Nephron progenitor cell (in vitro differentiated cells): ENCODE measurements at places on chromosomes 6 and 20.

- no peak for DNase-seq
Measured at GRCh38 chr20:61490721-61491120, 238.7 kb downstream of the CDH4 start.

GRCh38 chr20:54058420-54059139 is 11.8 kb downstream of the BCAS1 start:
- no peak for DNase-seq

DNA sequence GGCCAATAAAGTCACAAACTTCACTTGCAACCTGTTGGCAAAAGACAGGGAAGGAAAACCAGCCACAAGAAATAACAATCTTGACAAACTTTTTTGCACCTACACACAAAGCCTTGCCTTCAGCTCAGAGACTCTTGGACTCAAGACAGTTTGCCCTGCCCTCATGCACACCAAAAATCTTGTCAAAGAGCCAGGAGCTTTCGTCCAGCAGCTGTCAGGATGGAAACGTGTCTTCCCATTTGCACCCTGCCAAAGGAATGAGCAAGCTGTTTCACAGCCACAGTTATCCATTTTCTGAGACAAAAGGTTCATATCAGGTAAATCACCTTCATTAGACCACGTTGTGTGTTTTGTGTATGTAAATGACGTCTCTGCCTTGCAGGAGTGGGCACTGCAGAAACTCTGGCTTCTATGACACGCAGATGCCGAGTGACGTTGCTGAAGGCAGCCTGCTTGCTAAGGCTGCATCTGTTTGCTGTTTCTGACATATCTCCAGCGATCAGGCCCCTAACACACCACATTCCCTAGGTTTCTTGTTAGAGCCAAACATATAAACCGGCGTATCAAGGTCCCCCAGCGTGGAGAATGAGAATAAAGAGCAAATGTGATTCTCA is 193.4 kb downstream of the SYNDIG1 start:
- no peak for DNase-seq

DNA sequence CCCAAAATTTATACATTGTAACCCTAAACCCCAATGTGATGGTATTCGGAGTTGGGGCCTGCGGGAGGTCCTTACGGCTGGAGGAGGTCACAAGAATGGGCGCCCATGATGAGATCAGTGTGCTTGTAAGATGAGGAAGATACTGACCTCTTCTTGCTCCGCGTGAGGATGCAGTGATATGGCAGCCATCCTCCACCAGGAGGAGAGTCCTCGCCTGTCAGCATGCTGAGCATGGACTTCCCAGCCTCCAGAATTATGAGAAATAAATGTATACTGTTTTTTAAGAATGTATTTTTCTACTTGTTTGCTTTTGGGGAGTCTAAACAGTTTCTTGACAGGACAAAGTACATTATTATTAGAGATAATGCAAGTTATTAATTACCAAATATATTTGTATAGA is 8.7 kb upstream of the SYNDIG1 start:
- no peak for DNase-seq

DNA sequence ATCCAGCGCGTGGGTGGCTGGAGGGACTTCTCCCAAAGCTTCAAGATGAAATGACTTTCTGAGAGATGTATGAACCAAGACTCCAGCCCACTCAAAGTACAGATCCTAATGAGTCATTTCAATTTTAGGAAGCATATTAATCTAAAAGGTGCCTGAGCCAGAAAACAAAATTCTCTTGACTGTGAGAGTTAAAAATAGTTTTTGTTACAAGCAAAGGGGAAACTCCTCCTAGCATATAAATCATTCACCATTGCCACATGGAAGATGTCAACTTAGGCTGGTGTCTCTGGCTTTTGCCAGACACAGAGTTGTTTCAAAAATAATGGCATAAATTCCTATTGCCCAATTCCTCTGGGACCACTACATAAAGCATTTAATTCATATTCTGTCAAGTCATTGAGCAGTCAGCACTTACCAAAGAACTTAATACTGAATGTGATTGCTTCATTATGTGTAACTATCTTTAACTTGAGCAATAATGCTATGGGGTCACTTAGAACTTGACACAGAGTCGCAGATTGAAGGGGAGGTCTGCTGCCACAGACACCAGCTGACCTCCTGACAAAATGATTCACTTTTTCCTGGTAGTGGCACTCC is 280.6 kb downstream of the SLC35F1 start:
- DNase-seq: no peak

- DNase-seq: no peak
Measured at GRCh38 chr6:36954262-36954931, at the start of gene PI16. TSS of gene PI16 (plus strand) at chr6:36954738. CDS start at chr6:36954761, 23 bp downstream.

- no peak for DNase-seq
Measured at GRCh38 chr20:36477475-36477874, 63.8 kb upstream of the MYL9 start.

DNA sequence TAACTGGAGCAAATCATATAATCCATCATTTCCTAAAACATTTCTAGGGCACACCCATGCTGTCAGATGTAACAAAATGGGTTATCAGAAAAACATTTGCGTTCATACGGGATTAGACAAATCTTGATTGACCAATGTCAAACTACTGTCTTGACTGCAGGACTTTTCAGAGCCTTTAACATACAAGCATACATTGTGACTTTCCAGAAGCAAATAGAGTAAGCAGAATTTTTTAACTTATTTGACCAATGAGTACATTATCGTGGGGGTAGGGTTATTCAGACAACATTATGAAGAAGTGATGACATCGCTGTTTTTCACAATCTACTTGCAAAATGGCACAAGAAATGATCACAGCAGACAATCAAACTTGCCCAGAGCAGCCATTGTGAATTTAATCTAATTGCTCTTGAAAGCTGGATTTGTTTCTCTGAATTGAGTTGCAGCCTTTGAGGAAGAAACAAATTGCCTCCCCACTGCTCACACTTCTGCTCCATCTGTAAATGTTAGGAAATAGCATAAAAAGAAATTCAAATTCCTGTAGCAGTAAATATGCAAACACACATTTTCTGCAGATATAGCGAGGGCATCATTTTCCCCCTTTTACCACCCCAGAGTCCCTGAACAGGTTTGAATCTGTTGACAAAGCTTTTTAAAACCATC is 133.0 kb upstream of the DOK5 start:
- DNase-seq: no peak
